ENCODE measurements at places on chromosomes 7 and 10.
A peak's percentile ranks its signal among the peaks of the same experiment; 100 is the strongest.

GRCh38 chr7:25731846-25732245, 420.2 kb upstream of the NFE2L3 start:
- DNase-seq, result no peak

GRCh38 chr7:6637544-6638229, 569 bp downstream of the ZNF316 start:
- no peak for DNase-seq

GRCh38 chr7:121500360-121501058, 104.4 kb upstream of the FAM3C start:
- no peak for DNase-seq

DNA sequence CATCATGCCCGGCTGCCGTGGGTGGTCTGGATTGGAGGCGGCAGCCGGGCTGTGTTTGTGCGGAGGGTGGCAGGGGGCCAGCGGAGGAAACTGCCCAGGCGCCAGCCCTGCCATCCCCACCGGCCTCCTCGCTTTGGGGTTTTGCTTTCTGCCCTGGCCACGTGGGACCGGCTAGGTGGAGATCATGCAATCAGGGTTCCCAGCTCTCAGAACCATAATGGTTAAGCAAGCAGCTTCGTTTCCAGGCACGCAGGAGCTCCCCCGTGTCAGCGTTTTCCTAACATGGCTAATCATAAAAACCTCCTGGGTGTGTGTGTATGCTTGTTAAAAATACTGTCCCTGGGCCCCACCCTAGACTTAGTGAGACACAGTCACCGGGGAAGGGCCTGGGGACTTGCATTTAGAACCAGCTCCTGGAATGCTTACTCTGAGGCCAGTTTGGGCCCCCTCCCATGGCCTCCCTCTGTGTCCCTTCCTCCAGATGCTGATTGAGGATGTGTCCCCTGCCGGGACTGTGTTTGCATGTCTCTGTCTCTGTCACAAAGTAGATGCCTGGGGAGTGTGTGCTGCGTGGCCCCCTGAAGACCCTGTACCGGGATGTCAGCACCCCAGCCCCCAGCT, 119.3 kb downstream of the CUX1 start:
- DNase-seq, result peak; percentile 67

DNA sequence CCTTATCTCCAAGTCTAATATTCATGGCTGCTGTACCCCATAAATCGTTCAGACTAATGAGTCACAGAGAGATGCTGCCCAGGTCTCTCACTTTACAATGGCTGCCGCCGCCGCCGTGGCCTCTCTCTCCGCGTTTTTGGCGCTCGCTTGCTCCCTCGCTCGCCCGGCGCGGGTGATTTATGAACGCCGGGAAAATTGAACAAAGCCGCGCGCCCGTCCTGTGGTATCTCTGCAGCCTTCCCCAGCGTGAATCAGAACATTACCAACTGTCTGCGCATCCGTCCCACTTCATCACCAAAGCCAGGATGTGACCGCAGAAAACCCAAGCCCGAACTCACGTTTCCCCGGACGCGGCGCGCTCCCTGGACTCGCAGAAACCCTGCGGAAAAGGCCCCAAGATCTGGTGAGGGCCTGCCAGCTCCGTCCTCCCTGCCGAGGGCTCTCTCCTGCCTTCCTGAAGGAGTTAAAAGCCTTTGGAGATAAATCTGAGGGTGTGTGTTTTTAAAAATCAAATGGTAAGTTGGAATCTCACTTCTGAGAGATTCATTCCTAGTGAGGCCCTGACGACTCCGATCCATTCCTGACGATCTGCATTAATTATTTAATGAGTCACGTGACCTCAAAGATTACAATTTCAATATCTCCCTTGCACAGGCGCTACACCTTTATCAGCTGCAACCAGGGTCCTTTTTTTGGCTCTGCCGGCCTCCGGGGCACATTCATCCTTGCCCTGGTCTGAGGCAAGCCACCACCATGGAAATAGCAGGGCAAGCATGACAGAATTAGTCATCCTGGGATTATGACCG, 6.3 kb downstream of the HOXA4 start:
- peak; percentile 73 for DNase-seq

- peak; percentile 61 for DNase-seq
These were observed 4.6 kb downstream of the FZD8 start for GRCh38 chr10:35637462-35637861.

- DNase-seq, result no peak
These were observed 133.9 kb upstream of the COBL start for GRCh38 chr7:51450541-51450940.

DNA sequence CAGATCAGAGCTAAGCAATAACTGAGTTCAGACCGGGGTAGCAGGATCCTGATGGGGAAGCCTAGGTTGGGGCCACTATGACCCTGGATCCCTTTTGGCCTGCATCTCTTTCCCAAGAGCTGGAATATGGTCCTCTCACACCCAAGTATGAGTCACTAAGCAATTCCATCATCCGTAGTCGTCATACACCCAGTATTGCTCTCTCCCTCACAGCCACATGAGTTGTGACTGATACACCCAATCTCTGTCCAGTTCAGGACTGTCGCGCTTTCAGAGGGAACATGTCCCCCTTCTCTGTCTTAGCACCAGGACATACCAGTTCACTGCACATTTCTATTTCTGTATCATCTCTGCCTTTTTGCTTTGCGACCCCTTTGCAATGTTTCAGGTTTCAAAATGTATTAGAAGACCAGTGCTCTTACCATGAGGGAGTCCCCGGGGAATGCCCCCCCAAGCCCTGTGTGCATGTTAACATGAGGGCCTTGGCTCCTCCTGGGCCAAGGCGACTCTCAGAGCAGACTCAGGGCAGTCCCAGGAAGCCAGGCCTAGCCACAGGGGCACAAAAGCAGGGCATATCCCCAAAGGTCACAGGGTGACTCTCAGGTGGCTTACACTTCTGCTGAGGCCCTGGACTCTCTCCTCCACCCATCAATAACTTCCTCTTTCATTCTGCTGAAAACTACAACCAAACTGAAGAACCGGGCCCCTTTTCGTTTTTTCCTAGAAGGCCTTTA, 75.3 kb upstream of the SAMD8 start:
- peak; percentile 69 for DNase-seq

DNA sequence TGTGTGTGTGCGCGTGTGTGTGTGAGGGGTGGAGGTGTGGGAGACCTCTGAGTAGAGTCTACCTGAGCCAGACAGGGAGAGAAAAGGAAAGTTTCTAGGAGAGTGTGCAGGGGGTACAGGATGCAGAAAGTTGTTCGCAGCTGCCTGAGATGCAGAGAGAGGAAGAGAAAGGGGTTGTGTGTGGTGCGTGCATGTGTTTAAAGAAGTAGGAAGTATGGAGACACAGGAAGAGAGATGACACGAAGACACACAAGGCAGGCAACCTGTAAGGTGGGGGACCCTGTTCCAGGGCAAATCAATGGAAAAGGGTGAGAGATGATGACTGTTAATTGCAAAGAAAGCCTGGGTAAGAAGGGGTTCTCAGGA, 52.2 kb downstream of the C10orf105 start:
- DNase-seq, result no peak

DNA sequence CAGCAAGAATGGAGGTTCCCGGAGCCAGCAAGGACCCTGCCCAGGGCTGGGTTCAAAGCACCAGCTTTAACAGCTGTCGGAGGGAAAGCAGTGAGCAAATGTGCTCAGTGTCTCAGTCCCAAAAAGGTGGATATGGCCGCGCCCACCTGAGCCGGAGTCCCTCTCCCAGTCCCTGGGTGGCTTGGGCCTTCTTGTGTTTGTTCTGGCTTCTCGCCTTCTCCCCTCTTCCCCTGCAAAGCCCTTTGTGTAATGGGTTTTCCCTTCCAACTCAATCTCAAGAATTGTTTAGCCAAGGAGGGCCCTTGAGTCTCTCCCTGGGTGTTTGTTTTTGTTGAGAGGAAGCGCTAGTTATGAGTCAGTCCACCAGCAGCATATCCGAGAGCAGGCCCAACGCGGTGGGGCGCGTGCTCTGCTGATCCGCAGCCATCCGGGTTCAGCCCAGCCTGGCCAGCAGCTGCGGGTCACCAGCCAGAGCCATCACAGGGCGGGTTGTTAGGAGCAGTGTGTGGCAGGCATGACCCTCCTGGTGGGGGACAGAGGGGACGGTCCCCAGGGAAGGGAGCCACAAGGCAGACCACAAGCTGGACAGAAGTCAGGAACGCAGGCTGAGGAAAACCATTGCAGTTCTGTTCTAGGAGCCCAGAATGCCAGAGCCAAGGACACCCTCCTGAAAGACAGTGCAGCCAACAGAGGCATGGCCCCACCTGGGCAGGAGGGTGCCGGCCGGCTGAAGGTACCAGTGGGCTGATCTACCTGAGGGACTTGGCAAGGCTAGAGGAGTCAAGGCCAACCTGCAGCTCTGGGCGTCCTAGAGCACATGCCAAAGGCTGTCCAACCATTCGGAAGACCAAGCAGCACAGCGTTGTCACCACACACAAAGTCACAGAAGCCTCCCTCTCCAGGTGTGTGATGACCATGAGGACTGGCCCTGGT, 21.3 kb downstream of the CALML3 start:
- peak; percentile 94 for DNase-seq

GRCh38 chr7:157926107-157926506, 589.3 kb downstream of the DNAJB6 start:
- DNase-seq, result no peak

DNA sequence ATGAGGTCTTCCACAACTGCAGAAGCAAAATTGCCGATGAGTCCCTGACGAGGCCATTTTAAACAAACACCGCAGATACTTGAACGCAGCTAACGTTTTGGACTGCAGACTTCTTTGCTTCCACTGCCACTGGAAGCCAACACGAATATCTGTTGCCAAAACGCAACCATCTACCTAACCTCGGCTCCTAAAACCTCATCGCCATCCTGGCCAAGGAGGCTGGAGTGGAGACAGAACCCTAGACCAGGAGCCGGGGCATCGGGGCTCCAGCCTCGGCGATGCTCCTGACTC, 493 bp downstream of the WDR91 start:
- peak; percentile 42 for DNase-seq

GRCh38 chr7:36957620-36958019, 233.3 kb upstream of the AOAH start:
- DNase-seq, result no peak

DNA sequence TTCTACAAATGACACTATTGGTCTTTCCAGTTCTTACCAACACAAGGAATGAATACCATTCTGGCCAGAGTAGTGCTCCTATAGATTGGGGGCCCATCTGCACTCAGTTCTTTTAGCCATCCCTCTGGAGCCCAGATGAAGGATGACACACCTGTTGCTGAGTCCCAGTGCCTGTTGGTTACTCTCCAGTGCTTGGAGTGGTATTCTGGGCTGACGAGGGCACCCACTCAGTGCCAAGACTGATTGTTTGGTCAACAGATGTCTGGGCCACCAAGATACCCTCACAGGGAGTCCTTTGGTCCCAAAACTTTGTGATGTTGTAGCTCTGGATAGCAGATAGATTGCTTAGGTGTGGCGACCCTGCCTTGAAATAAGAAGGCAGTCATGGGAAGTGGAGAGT, 23.7 kb upstream of the ITGA8 start:
- no peak for DNase-seq

- DNase-seq, result no peak
These were observed 41.8 kb downstream of the APBB1IP start for GRCh38 chr10:26479766-26480492.

GRCh38 chr10:66823301-66823700, 102.5 kb upstream of the LRRTM3 start:
- DNase-seq, result no peak

DNA sequence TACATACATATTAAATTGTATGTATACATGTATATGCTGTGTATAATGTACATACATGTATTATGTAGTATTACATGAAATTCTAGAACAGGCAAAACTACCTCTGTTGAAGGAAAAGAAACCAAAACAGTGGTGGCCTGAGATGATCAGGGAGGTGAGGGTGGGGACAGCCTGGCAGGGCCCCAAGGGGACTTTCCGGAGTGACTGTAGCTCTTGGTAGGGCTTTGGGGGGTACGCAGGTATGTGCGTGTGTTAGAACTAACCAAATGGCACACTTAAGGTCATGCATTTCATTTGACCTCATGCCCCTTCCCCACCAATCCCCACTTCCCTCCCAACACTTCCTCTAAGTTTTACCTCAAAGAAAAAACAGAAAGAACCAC, 31.3 kb downstream of the CTBP2 start:
- no peak for DNase-seq

DNA sequence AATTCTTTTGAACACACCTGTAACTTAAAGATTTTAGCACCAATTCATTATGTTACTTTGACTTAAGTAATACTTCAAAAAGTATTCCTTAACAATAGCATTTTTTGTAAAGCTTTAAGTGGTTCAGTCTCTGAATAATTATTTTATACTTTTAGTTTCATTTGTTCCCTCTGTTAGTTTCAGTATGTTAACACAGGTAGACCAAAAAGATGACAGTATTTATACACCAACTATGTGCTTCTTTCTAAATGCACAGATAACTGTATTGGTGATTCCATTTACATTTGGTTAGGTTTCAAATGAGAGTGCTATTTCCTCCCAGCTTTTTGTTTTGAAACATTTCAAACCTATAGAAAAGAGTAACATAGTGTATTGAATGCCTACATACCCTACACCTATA, 14.0 kb downstream of the RALA start:
- no peak for DNase-seq

DNA sequence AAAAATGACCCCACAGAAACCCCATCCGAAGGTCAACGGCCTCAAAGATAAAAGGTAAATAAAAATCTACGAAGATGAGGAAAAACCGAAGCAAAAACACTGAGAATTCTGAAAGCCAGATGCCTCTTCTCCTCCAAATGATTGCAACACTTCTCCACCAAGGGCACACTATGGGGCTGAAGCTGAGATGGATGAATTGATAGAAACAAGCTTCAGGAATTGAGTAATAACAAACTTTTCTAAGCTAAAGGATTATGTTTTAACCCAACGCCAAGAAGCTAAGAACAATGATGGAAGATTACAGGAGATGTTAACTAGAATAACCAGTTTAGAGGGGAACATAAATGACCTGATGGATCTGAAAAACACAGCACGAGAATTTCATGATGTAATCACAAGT, 127.8 kb downstream of the MACC1 start:
- peak; percentile 22 for DNase-seq

DNA sequence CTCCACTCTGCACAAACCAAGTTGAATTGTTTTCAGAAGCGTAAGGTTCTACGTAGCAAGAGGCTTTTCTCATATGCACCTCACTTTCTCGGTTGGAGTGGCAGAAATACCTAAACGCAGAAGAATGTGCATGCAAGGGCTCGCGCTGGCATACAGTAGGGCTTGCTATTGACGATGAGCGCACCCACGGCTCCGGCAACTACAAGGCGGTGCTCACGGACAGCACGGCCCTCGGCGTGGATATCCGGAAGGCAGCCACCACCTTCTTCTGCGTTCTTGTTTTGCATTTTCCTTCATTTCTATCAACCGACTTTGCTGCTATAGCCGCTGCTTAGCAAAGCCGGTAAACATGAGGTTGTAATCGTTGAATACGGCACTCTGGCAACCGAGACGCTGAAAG, 51.1 kb upstream of the UBE3C start:
- no peak for DNase-seq
